Anterior cingulate cortex (tissue), 58 donors: ENCODE measurements at places on chromosomes 6 and 20.

GRCh38 chr20:33490023-33490933, at the start of gene CBFA2T2:
Gene CBFA2T2, plus strand, starts transcription at chr20:33490096. Its CDS starts 172 bp downstream, at chr20:33490268.
- no peak for DNase-seq

DNA sequence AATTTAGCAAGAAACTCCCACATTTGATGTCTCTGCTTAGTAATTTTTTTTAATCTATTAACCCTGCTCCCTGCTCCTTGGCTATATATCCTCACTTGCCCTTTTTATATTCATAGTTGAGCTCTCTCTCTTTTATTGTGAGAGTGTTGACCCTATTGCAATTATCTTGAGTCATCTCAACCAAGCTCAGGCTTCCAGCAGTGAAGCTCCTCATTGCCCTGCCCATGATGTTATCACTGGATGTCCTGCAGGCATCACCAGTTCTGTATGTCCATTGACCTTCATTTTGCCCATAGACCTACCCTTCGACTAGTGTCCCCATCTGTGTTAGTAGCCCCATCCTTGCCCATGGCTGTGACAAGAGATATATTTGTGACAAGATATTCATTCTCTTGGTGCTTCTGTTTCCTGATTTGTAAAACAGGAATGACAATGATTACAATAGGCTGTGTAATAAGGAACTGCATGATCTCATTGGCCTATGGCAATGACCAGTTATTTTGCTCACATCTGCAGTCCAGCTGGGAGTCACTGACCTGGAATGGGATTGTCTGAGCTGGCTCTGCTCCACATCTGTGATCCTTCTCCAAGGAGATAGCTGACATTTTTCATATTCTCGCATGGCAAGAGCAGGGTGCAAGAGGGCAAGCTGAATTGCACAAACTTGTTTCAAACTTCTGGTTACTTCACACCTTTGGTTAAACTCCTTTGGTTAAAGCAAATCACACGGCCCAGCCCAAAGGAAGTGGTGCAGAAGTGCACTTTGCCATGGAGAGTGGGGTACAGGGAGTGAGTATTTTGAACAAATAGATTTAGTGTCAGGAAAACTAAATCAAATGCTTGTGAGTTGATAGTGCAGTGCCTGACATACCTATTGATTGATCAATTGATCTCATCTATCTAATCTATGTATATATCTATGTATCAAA, 47.7 kb upstream of the CST5 start:
- DNase-seq = no peak

DNA sequence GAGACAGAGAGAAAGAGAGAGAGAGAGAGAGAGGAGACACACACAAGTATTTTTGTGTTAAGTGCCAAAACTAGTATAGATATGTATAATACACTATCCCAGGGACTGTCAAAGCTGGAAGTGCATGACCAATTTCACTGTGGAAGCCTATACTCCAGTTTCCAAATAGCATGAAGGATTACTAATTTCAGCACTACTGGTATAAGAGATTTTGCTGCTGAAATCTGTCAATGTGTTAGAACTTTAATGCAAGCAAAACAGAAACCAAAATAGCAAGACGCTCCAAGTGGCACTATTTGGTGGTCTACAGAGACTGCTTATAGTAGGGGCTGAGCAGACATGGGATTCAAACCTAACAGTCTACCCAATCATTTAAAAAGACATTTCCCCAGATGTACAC, 284.8 kb downstream of the BTBD9 start:
- no peak for DNase-seq

- DNase-seq = no peak
Observed at GRCh38 chr6:161536224-161536630, 262.4 kb upstream of the AGPAT4 start.

DNA sequence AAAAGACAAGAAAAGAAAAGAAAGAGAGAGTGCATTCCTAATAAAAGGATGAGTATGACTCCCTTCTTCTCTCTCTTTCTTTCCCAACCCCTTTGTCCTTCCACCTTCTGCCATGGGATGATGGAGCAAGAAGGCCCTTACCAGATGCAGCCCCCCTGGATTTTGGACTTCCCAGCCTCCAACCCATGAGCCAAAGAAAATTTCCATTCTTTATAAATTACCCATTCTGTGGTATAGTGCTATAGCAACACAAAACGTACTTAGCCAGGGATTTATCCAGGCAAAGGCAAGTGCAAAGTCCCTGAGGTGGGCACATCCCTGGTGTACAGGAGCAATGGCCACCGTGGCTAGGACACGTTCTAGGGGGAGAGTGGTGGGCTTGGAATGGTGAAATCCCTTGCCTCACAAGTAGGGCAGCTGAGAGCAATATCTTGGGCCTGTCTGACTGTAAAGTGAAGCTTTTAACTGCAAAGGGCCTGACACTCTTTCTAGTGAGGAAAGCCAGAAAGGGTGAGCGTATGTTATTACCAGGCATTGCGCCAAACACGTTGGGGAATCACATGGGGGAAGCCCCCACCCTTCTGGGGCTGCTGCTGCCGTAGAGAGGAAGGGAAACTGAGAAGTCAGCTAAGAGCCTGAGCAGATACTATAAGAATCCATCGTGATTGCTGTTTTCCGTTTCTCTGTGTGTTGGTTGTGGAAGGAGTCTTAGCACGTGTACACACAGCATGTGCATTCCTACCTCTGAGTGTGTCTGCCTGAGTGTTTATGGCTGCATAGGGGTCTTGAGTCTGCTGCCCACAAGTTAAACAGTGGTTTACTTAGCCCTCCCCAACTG, 50.7 kb upstream of the SIRPA start:
- peak; percentile 26 for DNase-seq

DNA sequence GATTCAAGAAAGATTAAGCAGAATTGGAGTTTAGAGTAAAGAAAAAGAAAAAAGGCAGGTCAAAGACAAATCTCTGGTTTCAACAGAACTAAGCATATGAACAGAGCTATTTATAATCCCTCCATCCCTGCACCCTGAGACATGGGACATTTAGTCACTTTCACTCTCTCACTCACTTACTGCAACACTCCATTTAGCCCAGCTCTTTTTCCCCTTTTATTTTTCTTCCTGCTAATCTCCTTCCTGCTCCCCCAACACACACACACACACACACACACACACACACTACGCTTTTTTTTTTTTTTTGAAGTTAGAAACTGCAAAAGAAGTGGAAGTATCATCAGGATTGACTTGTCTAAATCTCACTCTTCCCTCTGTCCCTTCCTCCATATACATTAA, 45.1 kb upstream of the TBC1D7 start:
- DNase-seq = no peak

DNA sequence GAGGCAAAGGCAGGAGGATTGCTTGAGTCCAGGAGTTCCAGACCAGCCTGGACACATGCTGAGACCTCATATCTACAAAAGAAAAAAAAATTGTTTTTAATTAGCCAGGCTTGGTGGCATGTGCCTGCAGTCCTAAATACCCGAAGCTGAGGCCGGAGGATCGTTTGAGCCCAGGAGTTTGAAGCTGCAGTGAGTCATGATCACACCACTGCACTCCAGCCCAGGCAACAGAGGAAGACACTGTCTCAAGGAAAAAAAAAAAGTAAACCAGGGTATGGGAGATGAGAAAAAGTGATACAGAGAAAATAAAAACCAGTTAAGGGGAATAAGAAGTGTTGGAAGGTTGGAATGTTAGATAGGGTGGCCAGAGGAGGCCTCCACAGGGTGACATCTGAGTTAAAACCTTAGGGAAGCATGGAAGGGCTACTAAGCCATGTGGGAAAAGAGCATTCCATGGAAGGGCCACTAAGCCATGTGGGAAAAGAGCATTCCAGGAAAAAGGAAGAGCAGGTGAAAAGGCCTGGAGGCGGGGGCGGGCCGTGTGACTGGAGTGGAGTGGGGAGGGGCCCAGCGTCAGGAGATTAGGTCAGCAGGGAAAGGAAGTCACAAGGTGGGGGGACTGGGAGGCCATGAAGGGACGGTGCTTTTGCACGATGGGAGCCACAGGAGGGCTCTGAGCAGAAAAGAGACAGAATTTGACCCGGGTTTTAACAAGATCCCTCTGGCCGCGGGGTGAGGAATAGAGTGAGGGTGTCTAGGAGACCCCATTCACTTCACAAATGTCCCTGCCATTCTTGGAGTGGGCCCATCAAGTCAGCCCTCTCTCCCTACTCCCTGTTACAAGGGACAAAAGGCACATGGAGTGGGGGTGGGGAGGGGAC, 18.3 kb downstream of the CPNE5 start:
- no peak for DNase-seq

DNA sequence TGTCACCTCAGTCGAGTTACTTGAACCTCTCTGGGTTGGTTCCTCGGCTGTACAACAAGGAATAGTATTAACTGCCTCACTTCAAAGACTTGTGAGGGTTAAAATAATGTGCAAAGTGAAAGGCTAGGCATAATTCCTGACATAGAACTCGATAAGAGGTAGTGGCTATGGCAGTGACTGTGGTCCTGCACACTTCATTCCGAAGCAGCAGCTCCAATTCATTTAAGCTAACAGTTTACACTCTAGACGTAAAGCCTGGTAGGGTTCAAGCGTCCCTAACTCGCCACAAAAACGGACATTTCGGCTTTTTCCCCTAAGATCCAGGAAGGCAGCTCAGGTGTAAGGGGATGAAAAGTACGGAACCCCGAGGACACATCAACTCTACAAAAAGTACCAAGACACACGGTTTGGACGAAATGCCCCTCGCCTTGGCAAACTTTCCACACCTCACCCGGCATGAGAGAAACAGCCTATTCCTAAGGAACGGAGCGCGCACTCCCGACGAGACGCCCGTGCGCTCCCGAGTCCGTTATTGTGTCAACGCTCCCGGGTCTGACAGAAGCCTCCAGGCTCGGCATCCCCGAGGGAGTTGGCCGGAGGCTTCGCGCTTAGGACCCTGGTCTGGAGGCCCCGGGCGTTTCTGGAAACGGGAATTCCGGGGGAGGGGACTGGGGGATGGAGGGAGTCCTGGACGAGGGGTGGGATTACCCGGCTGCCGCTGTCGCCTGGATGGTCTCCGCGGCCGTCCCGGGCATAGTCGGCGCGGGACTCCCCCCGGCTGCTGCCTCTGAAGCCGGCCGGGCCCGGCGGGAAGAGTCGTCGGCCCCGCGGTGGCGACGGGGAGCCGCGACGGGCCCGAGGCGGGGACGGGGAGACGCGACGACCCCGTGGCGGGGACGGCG, 937 bp downstream of the ZNF318 start:
- DNase-seq = no peak

DNA sequence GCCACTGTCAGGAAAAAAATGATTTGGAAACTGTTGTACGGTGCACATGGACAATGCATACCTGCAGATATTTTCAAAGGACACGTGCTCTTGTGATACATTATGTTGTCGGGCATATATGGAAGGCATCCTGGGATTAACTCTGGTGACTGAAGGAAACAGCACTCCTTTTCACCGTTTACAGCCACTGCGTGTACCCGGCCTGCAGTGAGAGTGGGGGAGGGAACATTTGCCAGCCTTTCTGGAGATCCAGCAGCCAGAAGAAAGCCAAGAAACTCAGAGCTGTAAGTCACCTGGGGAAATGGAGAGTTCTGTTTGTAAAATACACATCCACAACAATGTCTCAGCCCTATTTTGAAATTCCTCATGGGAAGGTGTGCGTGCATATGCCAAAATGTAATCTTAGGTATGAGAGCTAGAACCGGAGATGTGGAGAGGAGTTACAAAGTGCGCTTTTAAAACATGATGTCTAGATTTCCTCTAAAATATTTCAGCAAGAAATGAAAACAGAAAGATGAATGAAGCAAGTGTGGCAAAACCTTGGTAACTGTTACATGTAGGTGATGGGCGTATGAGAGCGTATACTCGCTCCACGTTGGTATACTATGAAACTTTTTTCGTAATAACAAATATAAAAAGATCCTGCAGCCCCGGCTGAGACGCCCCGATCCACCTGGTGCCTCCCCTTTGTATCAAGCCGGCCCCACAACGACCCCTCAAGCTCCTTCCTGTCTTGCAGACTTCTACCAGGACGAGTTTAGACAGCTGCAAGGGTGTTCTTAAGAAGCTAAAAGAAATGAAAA, 8.6 kb upstream of the FOXF2 start:
- no peak for DNase-seq

DNA sequence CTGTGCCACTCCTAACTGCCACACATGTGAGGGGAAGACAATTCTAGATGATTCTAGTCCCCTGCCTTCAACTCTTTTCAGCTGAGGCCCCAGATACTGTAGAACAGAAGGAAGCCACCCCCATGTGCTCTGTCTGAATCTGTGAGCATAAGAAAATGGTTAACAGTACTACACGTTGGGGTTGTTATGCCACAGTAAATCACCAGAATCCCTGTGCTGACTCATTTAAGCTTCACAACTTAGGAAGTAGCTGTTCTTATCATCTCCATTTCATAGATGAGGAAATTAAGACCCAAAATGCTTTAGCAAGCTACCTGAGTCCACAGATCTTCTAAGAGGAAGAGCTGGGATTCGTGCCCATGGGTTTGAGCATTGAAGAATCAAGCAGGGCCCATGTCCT, 27.4 kb upstream of the SCRT2 start:
- no peak for DNase-seq

- DNase-seq = no peak
Observed at GRCh38 chr6:124869416-124869815, 92.8 kb upstream of the RNF217 start.

- no peak for DNase-seq
Observed at GRCh38 chr6:157528931-157529653, 148.1 kb downstream of the ZDHHC14 start.

GRCh38 chr6:142534484-142534883, 232.7 kb downstream of the ADGRG6 start:
- DNase-seq = no peak

GRCh38 chr6:120774275-120774674, 560.0 kb downstream of the TBC1D32 start:
- DNase-seq = no peak

GRCh38 chr6:142331601-142332000, 29.8 kb downstream of the ADGRG6 start:
- no peak for DNase-seq

DNA sequence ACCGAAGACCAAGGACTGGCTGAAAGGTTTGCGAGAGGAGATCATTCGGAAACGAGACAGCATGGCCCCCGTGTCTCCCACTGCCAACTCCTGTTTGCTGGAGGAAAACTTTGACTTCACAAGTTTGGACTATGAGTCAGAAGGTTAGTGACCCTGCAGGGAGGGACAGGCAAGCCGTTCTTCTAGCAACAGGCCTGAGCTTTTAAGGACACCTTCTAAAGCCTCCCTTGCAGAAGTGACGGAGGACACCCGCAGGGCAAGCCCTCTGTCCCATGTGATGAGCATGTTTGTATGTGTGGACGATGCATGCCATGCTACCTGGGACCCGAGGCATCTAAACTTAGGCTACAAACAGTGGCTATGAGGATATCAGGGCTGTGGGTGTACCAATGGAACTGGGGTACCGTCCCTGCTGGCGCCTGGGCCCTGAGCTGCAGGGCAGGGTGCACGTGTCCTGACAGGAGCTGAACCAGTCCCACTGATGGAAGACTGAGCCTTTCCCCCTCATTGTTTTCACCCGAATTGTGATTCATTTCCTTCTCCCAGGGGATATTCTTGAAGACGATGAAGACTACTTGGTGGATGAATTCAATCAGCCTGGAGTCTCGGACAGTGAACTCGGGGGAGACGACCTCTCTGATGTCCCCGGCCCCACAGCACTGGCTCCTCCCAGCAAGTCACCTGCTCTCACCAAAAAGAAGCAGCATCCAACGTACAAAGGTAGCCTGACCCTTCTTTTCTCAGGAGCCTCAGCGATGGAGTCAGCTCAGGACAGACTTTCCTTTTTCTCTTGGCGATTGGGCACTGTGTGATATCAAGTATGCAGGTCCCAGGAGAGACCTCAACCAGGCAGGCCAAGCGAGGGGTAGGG, 84.4 kb downstream of the SERAC1 start:
- DNase-seq = no peak
